Transverse colon (tissue), 4 donors: ENCODE measurements at places on chromosomes 1 and 21. TPM values are rescaled to one million over a fixed set of nuclear protein-coding genes. Genes with fewer than 3 reads are reported as not detected.
A peak's percentile ranks its signal among the peaks of the same experiment; 100 is the strongest.

GRCh38 chr1:219958875-219959417, 30.6 kb upstream of the SLC30A10 start:
- DNase-seq = peak; percentile 42

GRCh38 chr1:91123319-91123718, 101.5 kb upstream of the ZNF644 start:
- DNase-seq = no peak

Gene OPRD1
- total RNA-seq = not detected

Gene MACO1
- 11.3 TPM for total RNA-seq
